ENCODE measurements at places on chromosomes 3 and 15.

- DNase-seq = no peak
Observed at GRCh38 chr15:70720228-70721016, 42.9 kb downstream of the UACA start.

- DNase-seq = no peak
Observed at GRCh38 chr3:58214484-58215316, 3.9 kb upstream of the DNASE1L3 start.

- no peak for DNase-seq
Observed at GRCh38 chr15:82966671-82967071, 14.2 kb upstream of the HOMER2 start.

DNA sequence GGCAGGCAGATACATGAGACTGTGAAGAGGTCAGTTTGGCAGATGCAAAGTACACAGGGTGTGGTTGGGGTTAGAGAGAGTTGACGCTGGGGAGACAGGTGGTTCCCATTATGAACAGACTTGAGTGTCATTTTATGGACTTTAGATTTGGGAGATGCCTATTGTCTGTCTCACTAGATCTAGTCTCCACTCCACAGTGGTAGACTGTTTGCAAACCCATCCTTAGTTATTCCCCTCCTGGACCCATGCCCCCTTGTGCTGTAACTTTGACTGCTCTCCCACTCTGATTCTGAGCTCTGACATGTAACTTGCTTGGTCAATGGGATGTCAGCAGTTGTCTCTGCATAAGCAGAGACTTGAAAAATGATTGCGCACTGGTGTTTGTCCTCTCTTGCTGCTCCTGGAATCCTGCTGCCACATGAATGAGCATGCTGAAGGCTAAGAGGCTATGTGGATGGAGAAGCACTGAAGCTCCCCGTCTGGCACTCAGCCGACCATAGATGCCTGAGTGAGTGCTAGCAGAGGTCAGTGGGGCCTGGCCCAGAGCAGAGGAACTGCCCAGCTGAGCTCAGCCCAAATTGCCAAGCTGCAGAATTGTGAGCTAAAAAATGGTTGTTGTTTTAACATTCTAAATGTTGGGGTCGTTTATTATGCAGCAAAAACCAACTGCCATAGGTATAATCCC, 88.2 kb downstream of the FAM43A start:
- DNase-seq = peak; percentile 44

- no peak for DNase-seq
Observed at GRCh38 chr15:59722476-59722875, 33.4 kb upstream of the BNIP2 start.

DNA sequence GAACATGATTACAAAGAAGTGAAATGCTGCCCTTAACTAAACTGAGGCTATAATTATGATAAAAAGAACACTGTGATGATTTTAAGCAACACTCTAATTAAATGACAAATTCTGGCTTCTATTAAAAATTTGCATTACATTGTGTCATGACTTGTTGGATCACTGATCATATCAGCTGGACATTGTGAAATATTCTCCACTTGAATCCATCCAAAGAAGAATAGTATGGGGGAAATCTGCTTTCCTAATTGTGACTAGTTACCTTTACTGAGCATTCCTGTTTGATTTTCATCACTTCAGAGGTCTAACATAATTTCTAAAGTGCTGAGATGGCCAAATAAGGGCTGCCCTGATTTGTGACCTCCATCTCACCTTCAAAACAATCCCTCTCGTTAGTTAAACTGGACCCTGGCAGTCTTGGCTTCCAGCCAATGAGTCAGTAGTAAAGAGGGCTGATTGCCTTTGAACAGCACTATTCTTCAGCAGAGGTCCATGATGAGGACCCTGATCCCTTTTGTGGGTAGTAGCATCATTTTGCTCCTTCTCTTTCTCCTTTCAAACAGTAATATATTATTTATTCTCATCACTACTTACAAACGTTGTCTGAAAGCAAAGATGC, 53.5 kb upstream of the LEKR1 start:
- no peak for DNase-seq

GRCh38 chr15:98394546-98394945, 253.8 kb upstream of the IGF1R start:
- no peak for DNase-seq

DNA sequence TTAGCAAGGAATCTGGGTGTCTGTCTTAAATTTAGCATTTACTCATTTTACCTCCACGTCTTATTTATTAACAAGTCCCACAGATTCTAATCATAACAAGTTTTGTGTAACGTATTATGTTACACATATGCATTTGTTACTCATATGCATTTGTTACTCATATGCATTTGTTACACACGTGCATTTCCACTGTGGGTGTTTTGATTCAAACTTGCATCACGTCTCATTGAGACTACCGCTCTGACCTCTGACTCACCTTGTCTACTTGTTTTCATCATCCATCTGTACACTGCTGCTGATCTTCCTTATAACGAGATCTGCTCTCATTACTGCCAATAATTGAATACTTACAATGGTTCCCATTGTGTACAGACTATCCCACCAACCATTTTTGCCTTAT, 1141.4 kb downstream of the TBL1XR1 start:
- no peak for DNase-seq

- no peak for DNase-seq
Observed at GRCh38 chr3:16618721-16619120, 13.5 kb upstream of the DAZL start.

DNA sequence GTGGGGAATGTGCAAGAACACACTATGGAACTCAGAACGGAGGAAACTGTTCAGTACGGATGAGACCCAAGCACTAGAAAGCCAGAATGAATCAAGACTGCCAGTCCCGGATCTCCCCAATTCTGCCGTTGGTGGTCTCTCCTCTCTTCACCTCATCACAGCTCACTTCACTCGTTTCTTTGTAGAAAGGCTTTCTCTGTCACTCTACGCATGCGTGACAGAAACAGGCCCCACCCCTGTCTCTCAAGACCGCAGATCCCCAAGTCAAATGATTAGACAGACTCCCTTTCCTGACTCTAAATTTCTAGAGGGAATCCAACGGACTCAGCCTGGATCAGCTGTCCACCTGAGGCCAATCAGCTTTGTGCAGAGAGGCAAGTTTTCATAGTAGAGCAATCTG, 505.7 kb upstream of the ADAMTS9 start:
- DNase-seq = no peak

GRCh38 chr3:177314897-177315296, 117.6 kb upstream of the TBL1XR1 start:
- no peak for DNase-seq

DNA sequence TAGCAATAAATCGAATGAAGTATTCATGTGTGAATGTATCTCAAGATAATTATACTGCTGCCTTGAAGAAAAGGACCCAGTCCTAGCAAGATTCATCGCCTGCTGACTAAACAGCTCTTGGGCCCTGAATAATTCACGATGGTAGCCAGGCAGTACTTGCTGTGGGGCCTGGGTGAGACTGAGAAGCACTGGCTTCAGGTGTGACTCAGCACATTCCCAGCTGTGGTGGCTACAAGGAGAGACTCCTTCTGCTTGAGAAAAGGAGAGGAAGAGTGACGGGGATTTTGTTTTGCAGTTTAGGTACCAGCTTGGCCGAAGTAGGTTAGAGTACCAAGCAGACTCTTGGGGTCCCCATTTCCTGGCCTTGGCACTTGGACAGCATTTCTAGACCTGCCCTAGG, 47.6 kb upstream of the CD200R1L start:
- no peak for DNase-seq

- no peak for DNase-seq
Observed at GRCh38 chr3:162019817-162020216, 523.2 kb downstream of the OTOL1 start.

- DNase-seq = no peak
Observed at GRCh38 chr3:100868894-100869293, 124.3 kb downstream of the ABI3BP start.

GRCh38 chr3:23829242-23829934, 23.6 kb downstream of the UBE2E1 start:
- DNase-seq = no peak

DNA sequence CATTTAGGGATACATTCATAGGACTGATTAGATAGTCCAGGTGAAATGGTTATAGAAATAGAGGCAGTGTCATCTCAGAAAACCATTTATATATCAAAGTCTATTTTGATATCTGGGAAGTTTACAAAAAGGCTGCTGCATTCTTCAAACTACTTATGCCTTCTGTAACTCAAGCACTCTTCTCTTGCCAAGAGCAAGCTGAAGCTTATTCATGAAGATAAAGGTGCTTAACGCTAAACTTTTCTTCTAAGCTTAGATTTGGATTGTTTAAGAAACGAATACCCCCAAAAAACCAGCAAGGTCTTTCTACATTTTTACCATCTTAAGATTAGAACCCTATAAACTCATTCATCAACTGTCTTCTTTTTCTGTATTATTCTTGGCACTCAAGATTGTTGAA, 23.3 kb upstream of the USF3 start:
- no peak for DNase-seq

DNA sequence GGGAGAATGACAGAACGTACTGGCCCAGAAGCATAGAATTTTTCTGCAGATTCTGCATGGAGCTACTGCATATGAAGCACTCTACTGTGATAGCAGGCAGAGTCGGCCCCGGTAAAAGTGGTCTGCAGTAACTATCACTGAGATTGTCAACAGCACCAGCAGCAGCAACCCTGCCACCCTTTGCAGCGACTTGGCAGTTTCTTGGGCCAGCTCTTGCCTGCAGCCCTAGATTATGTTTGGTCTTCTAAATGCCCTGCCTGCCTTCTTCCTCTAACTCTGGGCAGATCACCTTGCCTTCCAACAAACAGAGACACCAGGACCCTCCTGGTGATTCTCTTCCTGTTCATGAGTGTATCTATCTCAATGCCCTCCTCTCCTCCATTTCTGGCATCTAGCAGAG, 129.1 kb upstream of the ABHD17C start:
- no peak for DNase-seq

- no peak for DNase-seq
Observed at GRCh38 chr15:82737975-82738374, 28.3 kb upstream of the AP3B2 start.

DNA sequence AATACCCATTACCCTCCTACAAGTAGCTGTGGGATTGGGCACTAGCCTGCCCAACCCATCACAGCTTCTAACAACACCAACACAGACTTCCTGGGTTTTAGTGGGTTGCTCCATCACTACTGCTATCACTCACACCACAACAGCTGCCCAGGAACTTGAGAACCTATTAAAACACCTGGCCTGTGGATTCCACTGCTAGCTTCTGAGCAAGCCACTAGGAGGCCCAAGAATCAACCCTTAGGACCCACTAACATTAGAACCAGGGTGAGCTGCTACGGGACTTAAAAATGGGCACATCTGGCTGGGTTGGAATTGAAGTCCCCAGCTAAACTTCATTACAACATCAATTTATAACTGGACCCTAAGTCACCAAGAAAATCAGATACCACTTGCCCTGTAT, 113.2 kb upstream of the TP63 start:
- DNase-seq = no peak

- DNase-seq = no peak
Observed at GRCh38 chr3:59979542-59979941, 929.7 kb upstream of the CFAP20DC start.

DNA sequence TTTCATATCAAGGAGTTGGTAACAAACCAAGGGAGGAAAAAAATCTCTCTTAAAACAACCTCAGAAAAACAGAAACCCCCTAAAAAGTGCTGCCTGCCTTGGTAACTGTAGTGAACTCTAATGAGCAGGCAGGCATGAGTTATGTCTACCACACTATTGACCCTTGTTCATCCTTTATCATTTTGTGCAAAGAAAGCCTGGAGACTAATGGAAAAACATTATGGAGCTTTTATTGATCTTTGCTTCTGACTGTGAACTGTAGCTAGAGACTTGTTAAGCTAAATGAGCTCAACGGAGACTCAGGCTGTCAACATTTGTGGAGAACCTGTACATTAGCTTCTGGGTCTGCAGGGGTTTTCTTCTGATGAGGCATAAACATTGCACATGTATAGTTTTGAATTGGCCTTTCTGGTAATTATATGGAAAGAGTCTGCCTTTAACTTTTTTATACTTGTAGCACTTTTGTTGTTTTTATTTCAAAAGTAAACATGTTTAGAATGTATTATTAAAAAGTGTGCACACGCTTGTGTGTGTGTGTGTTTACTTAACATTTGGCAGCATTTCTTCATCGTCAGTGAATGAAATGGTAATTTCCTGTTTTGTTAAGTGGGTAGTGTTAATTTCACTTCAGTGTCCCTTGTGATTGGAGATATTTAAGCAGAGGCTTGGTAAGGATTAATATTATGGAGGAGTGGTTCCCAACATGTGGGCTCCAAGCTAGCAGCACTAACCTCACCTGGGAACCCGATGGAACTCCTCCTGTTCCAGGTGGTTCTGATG, 15.9 kb upstream of the SPTSSB start:
- DNase-seq = no peak

DNA sequence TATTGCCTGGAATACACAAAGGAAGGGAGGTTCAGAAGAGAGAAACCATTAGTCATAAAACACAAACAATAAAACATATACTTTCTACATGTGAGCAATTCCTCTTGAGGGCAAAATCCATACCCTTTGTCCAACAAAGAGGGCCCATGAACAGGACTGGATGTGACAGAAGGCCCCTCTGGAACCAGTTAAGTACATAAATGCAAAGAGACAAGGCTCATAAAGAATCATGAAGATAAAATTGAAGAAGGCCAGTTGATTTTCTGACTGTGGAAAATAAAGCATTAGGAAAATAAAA, 58.3 kb upstream of the CPOX start:
- no peak for DNase-seq

DNA sequence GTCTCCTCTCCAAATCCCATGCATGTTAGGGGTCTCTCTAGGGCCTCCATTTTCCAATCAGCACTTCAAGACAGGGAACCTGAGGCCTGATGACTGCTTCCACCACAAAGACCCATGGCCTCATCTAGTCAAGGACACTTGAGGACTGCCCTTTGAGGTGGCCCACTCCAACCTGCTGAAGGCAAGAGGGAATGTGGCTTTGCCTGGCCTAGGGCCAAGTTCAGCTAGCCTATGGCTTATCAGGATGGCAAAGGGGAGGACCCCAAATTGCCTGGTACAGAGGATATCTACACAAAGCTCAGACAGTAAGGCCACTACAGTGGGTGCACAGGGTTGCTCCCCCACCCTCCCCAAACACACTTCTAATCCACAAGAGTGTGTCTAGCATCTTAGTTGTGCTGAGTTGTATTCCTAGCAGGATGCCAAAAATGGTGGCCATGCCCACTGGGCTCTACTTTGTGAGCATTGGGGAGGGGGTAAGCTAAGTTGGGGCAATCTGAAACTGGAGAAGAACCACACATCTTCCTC, 10.0 kb upstream of the GRAMD2A start:
- DNase-seq = no peak

GRCh38 chr3:38375488-38376097, 29.0 kb downstream of the XYLB start:
- DNase-seq = no peak
